ENCODE measurements at places on chromosomes 4 and X.
A peak's percentile ranks its signal among the peaks of the same experiment; 100 is the strongest.

DNA sequence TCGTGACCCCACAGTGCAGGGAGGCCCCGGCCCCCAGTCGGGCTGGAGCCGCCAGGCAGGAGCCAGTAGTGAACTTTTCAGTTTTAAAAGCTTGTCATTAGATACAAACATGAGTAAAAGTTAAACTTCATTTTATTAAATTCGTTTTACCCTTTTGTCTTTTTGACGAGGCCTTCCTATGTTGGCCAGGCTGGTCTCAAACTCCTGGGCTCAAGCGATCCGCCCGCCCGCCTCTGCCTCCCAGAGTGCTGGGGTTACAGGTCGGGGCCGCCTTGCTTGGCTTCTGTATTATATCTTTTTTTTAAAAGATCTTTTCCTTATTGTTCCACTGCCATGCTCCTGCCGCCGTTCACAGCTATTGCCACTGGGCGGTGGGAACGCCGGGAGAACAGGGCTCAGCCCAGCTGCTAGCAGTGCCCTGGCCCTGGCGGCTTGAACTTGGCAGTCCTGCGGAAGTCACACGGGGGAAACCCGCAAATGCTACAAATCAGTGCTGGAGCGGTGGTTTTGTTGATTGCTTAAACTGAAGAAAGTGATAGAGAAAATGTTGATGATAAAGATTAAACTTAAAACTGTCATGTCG is 968 bp upstream of the NELFA start:
- DNase-seq: no peak

DNA sequence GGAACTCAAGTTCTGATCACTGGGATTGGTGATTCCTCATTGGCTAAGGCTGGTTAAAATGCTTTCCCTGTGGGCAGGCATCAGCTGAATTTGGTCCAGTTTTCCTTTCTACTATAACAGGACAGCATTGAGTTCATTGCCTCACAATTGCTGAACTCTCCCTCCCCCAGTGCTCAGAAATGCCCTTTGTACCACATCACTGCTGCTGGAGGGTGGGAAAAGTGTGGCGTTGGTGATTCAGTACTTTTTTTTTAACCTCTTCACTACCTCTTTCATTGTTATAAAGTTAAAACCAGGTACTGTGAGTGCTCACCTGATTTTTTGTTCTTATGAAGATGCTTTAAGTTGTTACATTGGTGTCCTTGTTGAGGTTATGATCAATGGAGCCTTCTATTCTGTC is 69.3 kb upstream of the IL2 start:
- no peak for DNase-seq

DNA sequence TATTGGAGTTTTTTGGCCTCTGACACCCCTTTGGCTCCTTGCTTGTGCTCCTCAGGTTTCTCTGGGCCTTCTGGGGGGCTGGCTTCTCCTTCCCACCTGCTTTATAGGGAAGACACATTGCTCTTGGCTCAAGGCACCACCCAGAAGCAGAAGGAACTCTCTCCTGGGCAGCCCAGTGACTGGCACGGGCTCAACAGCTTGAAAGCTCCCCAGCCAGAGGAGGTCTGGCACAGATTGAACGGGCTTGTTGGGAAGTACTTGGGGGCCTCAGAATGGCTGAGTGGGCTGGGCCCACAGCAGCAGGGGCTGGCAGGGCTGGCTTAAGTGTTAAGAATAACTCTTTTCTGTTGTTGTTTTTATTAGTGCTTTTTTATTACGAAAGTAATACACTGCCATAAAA is 11.2 kb upstream of the ZNF185 start:
- no peak for DNase-seq

DNA sequence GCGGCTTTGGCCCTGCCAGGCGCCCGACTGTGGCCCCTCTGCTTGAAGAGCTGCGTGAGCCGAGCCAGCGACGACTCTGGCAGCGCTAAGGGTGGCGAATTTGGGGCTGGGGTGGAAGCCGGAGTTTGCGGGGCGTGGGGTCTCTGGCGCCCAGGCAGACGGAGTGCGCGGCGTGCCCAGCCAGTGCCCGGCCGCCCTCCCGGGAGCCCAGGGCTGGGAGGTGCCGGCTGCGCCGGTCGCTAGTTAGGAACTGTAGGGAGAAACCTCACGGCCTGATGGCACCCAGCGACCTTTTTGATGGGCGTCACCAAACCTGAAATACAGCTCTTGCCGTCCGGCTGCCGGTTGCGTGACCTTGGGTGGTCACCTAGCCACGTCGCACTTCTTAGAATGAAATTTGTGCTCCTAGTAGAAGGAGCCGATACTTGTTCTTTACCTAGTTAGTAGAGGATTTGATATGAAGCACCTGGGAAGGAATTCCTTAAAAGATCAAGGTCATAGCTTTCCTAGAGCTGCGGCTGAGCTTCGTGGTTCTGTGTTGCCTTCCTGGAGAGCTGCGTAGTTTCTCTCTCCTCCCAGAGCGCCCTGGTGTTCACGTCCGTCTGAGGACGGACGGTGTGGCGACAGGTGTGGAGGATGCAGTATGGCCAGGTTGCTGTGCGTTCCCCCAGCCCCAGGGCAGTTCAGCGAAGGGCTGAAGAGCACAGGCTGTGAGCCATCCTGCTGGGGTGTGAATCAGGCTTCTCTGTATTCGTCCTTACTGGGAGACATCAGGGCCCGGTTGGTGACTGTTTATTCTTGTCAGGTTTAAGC is 680 bp downstream of the MAEA start:
- DNase-seq: no peak

- DNase-seq: no peak
These were observed 81.9 kb upstream of the LRPAP1 start for GRCh38 chr4:3613967-3614730.

GRCh38 chr4:90124276-90124675 is 2.9 kb upstream of the CCSER1 start:
- DNase-seq: no peak

GRCh38 chr4:150337734-150338133 is 244.2 kb upstream of the MAB21L2 start:
- DNase-seq: no peak

GRCh38 chrX:42678133-42678532 is 99.8 kb downstream of the PPP1R2C start:
- DNase-seq: no peak

DNA sequence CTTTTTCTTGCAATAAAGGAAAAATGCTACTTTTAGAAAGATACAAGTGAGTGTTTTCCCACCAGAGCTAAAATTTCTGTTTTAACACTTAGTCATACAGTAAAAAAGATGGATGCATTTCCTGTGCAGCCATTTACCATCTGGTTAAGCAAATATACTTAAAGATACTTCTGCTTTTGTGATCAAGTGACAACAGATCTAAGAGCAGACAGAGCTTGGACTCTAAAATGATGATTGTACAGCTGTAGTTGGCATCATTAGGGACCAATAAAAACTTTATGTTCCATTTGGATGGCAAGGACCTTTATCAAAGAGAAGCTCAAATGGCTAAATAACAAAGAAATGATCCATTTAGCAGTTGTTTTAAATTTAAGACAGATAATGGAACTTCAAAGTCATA is 270.8 kb downstream of the FSTL5 start:
- DNase-seq: no peak

GRCh38 chrX:39560271-39560670 is 537.5 kb downstream of the BCOR start:
- no peak for DNase-seq

DNA sequence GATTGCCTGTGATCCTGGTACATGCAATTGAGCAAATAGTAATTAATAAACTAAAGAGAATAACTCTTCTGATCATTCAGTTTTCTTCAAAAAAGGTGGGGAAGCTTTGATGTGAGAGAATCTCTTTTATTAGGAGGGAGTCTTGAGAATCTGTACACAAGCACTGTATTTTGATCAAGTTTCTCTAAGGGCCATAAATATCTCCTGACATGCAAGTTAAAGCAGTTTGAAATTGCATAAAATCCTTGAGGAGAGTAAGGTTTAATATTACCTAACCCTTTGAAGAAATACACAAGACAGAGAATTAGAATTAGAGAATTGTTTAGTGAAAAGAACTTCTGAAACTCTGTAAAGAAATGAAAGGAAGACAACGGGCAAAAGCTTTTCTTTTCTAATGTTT is 326.9 kb downstream of the FAT4 start:
- no peak for DNase-seq

GRCh38 chr4:154467886-154468285 is 23.7 kb downstream of the DCHS2 start:
- no peak for DNase-seq

GRCh38 chrX:33285550-33285949 is 74.2 kb upstream of the DMD start:
- no peak for DNase-seq

DNA sequence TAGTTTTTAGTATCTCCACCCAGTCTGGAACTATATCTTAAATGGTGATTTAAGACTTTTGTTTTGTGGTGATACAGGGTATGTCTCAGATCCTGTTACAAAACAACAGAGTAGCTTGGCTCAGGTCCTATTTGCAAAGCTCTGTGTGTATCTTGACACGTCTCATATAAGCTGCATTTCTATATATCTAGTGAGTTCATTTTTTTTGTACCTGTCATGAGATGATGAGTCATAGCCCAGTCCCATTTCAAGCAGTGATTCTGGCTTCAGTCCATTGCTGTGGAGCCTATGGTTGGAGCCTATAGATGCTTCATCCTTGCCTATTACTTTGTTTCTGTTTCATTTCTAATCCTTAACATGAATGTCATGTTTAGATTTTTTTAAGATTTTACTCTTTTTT is 23.0 kb downstream of the GRXCR1 start:
- no peak for DNase-seq

DNA sequence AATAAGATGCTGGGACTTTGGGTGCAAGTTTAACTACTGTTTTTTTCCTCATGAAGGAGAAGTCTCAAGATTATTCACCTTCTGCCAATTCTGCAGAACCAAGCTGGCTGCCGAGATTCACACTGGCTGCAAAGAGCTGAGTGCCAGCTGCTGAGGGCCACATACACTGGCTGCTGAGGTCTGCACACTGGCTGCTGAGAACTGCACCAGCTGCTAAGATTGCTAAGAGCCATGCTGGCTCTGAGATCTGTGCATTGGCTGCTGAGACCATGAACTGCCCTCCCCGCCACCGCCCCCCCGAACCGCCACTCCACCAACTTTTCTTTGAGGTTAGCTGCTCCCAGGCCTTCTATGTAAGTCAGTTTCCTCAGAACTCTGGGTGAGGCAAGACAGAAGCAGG is 330.3 kb downstream of the CBLL2 start:
- no peak for DNase-seq

DNA sequence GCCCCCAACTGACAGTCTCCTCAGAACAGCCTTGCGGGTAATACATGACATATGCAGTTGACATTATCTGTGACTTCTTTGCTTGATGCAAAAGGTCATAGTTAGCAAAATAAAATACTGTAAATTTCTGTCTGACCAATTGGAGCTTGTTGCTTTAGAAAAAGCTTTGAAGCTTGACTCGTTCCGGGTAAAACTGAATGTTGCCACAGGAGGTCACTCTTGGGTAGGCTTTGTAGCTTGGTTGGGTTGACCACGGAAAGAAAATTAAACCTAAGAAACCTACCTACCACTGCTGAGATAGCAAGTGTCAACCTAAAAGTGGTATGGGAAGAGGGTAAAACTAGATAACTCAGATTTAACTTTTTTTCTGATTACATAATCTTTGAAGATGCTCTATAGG is 23.2 kb downstream of the PRPS2 start:
- peak; percentile 6 for DNase-seq

DNA sequence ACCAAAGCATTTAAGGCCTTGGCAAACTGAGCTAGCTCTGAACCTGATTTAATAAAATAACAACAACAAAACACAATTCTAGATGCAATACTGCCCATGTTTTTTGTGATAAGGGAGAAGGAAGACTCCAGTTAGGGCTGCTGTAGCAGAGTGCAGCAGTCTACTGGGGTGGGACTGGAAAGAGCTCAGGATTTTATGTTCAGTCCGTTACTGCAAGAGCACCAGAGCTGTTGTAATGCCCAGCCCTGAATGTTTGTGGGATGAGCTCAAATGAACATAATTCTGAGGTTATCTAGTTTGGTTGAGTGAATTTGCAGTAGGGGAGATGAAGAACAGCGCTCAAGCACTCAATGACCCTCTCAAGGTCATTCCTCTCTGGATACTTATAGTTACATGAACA is 743.8 kb downstream of the FAT4 start:
- no peak for DNase-seq

DNA sequence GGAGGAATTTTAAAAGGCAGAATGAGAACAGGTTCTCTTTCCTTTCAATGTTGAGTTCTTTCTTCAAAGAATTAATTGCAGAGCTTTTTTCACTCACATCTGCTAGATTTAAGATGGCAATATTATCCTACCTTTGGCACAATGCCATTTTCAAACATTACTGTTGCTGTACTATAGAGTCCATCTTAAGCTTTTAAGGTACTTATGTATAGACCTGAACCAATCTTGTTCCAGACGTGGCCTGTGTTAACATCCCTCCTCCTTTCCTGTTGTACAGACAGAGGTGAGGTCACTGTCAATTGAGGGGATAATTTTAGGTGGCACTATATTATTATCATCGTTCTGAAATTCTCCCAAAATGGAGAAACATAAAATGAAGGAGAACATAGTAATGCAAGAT is 53.0 kb upstream of the MYOZ2 start:
- DNase-seq: no peak

- no peak for DNase-seq
These were observed 184.5 kb downstream of the KIT start for GRCh38 chr4:54842226-54842625.

DNA sequence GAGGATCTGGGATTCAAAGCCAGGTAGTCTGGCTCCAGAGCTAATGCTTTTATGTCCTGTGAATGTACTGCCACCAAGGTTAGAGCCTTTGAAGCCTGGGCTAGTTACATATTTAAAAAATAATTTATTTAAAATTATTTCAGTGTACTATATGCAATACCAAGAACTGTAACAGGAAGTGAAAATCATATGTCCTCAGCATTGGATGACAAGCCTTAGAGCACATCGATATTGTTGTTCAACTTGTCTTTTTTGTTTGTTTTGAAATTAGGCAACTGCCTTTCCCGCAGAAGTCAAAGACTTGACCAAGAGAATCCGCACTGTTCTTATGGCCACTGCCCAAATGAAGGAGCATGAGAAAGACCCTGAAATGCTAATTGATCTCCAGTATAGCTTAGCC is 73.1 kb upstream of the IL13RA1 start:
- no peak for DNase-seq

DNA sequence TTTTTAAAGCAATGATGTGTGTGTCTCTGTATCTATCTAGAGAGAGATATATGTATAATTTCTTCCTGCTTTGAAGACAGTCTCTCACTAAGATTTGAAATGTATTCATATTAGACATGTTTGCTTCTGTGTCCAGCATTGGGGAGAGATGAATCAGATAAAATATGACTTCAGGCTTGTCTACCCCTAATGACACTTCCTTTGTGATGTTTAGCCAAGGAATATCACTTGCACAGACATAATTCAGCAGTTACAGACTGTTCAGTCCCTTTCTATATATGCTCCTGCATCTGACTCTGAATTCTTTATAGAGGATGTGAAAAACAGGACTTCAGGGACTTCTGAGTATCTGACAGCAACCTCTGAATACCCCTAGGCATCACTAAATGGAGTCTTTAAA is 158.4 kb downstream of the DCLK2 start:
- no peak for DNase-seq

DNA sequence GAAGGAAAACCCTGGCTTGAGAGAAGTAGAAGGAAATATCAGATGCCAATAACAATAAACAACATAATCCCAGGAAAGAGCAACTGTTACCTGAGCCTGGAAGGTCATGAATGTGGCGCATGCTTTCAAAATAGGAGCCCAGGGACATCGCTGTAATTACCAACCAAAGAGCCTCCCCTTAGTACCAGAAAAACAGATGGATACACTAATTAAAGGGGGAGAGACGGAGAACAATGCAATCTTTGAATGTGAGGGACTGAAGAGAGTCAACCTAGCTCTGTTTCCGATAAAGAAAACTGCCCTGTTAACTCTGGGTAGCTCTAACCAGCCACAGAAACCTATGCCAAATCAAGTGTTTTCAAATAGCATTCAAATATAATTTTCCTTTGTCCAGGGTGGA is 161.4 kb downstream of the ENOX2 start:
- no peak for DNase-seq

Measured in substantia nigra (tissue), 51 donors.